Endodermal cell (in vitro differentiated cells): ENCODE measurements at places on chromosomes 2 and 18.

GRCh38 chr2:64860276-64860885 is 128.8 kb upstream of the SLC1A4 start:
- no peak for DNase-seq

DNA sequence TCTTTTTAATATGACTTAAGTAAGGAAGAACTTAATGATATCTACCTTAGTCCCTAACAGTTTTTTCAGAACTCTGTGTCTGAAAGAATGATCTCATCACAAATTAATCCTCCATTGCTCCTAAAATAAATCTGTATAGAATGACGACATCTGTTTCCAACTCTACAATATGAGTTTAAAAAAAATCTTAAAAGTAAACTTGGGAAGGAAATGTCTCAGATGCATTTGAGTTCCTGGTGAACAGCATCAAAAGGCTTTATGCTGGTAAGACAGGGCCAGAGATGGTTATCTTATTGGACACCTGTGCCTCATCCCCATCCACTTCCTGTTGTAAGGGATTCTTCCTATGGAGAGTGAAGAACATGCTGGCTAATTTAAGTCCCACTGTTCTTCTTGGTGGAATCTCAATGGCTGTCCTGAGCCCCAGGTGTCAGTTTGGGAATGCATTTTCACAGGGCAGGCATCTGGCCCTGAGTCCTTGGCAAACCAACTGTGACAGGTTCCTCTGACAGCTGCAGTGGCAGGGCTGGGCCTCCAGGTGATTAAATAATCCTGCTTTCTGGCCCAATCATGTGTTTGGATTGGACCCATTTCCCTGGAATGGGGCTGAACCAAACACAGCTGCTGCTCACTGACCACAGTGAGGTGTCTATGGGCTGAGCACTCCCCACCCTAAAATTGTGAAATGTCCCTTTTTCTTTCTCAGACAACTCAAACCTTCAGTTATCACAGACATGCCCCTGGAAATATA is 12.9 kb upstream of the NCKAP5 start:
- DNase-seq: peak; percentile 68

DNA sequence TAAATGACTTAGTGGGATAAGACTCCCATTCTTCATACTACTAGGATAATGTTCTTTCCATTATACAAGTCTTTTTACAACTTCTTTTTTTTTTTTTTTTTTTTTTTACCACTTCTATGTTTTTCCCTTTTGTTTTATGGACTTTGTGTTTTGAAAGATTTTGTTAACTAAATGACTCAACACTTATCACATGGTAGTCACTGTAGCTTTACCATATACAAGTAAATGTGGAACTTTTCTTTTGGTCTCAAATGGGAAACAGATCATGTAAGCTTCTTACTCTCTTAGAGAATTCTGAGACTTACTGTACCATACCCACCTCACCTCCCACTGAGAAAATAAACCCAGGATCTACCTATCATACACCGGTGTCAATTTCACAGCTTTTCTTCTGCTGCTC is 590.3 kb upstream of the CDH2 start:
- no peak for DNase-seq

DNA sequence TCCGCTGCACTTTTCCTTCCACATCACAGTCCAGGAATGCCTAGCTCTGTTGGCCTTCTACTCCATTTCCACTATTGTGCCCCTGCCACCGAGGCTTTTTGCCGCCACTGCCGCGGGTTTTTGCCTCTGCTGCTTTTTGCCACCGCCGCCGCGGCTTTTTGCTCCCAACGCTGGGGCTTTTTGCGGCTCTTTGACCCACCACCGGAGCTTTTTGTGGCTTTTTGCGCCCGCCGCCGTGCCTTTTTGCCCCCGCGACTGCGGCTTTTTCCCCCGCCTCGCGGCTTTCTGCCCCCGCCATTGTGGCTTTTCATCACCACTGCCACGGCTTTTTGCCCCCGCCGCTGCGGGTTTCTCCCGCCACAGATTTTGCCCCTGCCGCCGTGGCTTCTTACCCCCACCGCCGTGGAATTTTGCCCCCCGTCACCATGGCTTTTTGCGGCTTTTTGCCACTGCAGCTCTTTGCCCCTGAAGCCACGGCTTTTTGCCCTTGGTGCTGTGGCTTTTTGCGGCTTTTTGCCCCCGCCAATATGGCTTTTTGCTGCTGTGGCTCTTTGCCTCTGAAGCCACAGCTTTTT is 2798.7 kb upstream of the TEKT4 start:
- DNase-seq: no peak

GRCh38 chr18:27948986-27949385 is 227.9 kb downstream of the CDH2 start:
- no peak for DNase-seq

DNA sequence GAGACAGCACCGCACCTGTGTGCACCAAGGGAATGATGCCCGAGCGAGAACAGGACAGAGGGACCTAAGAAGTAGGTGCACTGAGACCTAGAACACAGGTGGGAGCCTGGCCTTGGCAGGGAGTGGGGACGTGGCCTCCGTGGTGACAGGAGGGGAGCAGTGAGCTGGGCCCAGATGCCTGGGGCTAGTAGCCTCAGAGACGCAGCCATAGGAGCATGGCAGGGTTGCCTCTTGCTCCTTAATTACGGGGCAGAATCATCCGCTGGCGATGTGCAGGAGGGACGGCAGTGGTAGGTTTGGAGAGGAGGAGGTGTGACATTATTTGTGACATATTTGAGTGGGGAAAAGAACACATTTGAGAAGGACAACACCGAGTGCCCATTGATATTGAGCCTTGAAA is 57.0 kb upstream of the HPCAL1 start:
- peak; percentile 18 for DNase-seq

- DNase-seq: no peak
Observed at GRCh38 chr2:121710470-121711170, 26.1 kb downstream of the NIFK start.
